ENCODE measurements at places on chromosomes 1 and 21. TPM values are rescaled to one million over a fixed set of nuclear protein-coding genes. Genes with fewer than 3 reads are reported as not detected.

Gene KRTAP26-1
- not detected for total RNA-seq

Gene TRIM67
- total RNA-seq = not detected

Gene BRINP2
- total RNA-seq = not detected

Gene DMRTA2
- not detected for total RNA-seq

Gene TNFSF4
- 11.8 TPM for total RNA-seq

Gene FCRL5
- not detected for total RNA-seq
